ENCODE measurements at places on chromosomes 7 and 10. TPM values are rescaled to one million over a fixed set of nuclear protein-coding genes. Genes with fewer than 3 reads are reported as not detected.

The VENTX gene
- polyA plus RNA-seq: 0.83 TPM

DNA sequence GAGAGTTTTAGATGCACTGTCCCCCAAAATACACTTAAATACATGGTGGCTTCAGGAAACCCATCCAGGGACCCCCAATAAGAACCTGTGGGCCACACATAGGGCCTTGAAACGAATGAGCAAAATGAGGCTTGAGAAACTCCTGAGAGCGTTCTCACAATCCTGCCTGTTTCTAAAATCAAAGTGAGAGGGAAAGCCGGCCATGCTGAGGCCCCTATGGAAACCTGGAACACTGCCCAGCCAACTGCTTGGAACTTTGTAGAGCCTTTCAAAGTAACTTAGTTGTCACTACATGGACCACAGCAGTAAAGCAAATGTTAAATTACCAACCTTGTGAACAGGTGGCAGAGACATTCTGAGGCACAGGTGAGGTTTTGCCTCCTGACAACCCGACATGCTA lies 13.4 kb downstream of the SGMS1 start:
- peak; percentile 76 for DNase-seq

- DNase-seq: no peak
These were observed 1.6 kb downstream of the BEND7 start for GRCh38 chr10:13526948-13527863.

DNA sequence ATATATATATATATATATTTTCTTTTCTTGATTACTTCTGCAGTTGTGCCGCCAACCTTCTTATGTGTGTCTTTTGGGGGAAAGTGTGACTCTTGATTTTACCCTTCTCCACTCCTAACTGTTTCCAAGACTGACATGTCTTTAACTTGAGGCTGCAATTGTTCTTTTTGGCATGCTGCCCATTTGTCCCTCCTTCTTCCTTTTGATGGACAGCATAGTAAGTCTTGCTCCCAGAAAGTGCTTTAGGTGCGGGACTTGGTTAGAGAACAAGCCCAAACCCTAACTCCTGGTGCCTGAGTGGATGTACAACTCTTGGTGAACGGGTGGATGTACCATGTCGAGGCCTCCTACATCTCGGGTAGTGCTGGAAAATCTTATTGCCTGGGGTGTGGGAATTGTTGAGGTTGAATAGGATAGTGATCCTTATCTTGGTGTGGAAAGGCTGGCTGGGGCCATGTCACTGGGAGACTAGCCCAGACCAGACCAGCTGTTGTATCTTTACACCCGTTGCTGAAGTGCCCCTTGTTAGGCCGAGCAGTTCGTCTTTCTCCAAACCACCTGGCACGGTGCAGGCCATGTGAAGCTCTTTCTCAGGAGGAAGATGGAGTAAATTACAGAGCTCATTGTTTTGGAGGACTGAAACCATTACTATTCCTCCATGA lies 16.3 kb downstream of the TCF7L2 start:
- no peak for DNase-seq

- DNase-seq: no peak
These were observed 37.6 kb downstream of the ANK3 start for GRCh38 chr10:60352105-60352504.

GRCh38 chr10:22049635-22050034 lies 46.1 kb upstream of the DNAJC1 start:
- no peak for DNase-seq

DNA sequence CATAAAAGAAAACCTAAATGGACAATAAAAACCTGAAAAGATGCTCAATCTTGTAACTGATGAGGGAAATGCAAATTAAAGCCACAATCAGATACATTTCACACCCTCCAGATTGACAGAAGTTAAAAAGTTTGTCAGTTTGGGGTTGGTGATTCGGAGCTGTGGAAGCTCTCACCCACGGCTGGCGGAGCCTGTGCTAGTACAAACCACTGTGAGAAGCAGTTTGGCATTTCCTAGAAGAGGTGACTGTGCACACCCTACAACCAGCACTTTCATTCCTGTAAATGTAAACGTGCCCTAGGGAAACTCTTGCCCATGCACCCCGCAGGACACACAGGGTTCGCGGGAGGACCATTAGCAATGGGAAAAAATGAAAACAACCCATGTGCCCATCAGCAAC lies 114.1 kb downstream of the BMS1 start:
- DNase-seq: no peak

- peak; percentile 76 for DNase-seq
These were observed 47.5 kb downstream of the CAMK2B start for GRCh38 chr7:44277851-44278250.

The OR2A1 gene
- polyA plus RNA-seq: not detected

- no peak for DNase-seq
These were observed 123.9 kb downstream of the GALNT11 start for GRCh38 chr7:152149363-152149762.

The CTAGE4 gene
- 0.59 TPM for polyA plus RNA-seq

The ACTL6B gene
- polyA plus RNA-seq: not detected

The PITRM1 gene
- 69.2 TPM for polyA plus RNA-seq

GRCh38 chr10:48762064-48763042 lies 77.7 kb downstream of the WDFY4 start:
- no peak for DNase-seq

- no peak for DNase-seq
These were observed 735.9 kb downstream of the KCNMA1 start for GRCh38 chr10:76901701-76902100.

The MET gene
- polyA plus RNA-seq: 3.1 TPM

All from heart right ventricle (tissue), 16 donors.